Activated CD4-positive, alpha-beta T cell treated with anti-CD3 and anti-CD28 coated beads, Interleukin-2, Interleukin-4, amounts not matched to agents 100 ng/mL and 50 ng/mL, durations not matched to agents 16 hours and 8 hours (primary cell): ENCODE measurements at places on chromosomes 16 and 17.

- DNase-seq, result no peak
Measured at GRCh38 chr17:10013365-10014112, 108.5 kb upstream of the RCVRN start.

GRCh38 chr16:7601100-7601499 is 268.5 kb downstream of the RBFOX1 start:
- DNase-seq, result no peak

GRCh38 chr17:5888811-5889210 is 181.4 kb upstream of the WSCD1 start:
- DNase-seq, result no peak

DNA sequence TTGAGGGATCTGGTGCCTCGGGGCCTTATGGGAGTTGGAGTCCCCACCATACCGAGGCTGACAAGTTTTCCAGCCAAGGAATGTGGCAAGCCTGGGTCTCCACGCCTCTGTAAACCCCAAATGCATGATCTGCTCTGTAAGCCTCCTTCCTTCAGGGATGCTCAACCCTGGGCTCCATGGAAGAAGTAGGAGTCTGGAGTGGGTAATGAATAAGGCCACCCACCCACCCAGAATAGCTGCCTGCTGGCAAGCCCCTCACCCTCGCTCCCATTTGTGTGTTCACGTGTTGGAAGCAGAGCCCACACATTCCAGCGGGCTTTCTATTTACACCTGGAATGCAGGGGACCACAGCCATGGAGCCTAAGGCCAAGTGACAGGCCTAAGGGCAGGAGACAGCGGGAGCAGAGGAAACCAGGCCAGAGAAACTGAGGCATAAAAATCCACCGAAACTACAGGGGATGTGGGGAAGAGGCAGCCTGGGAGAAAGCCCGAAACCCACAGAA is 4.4 kb downstream of the DLG4 start:
- no peak for DNase-seq

DNA sequence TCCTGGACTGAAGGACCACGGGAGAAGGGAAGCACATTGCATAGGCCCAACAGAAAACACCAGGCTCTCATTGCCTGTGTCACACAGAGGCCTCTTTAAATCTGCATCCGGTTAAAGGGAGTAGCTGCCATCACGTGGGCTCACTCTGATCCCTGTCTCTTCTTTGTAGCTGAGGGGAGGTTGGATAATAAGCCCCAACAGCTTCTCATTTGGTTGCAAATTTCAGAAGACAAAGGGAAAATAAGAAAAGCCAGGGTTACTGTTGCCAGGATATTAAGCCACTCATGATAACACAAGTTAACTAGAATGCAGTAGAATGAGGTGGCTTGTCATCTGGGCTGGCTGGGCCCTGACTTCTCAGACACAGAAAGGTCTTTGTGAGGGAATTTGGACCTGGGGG is 325.1 kb upstream of the ERCC4 start:
- DNase-seq, result no peak

DNA sequence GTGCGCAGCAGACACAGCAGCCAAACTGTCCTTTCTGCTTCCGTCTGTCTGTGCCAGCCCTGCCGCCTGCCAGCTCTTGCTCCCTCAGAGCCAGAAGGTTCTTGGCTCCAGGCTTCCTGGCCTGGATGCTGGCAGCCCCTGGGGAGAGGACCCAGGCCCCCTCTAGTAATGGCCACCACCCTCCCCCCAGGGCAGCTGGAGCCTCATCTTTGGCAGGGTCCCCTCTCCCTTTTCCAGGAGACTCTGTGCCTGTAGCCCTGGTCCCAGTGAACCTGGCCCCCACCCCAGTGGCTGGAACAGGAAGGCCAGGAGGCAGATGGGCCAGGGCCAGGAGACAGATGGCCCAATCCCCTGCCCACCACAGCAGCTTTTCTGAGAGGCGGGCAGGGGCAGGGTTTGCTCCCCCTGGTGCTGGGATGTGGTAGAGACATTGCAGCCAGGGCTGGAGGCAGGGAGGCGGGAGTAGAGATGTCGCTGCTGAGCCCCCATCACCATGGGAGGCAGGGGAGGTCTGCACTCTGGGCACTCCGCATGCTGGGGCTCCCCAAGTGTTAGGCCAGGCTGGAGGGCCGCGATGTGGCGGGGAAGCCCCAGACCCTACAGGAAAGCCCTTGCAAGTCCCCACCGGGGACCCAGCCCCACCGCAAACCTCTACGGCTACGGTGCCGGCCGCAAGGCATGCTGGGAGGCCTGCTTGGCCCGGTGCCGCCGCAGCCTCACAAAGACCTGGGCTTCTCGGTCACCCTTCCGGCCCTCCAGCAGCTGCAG is 16.7 kb downstream of the UNC13D start:
- peak; percentile 60 for DNase-seq

DNA sequence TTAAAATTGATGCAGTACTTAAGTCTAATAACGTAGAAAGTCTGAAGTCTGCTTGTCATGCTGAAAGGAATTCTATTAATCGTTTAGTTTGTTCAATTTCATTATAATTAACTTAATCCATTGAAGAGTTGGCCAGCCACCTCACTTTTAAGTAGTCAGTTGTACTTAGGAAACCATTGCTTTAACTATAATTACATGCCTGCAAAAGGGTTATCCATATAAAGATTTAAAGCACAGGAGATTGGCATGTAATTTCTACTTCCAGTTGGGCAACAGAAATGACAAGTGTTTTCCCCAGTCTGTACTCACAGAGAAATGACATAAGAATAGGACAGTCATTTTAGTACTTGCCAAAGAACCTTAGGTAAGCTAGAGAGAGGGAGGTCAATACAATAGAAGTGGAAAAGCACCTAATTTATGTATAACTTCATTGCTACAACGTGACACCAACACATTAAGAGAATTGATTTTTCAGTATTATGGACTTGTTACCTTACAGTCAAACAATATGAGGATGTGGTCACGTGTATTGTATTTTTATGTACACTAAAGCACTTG is 3.7 kb upstream of the USP32 start:
- DNase-seq, result peak; percentile 47

DNA sequence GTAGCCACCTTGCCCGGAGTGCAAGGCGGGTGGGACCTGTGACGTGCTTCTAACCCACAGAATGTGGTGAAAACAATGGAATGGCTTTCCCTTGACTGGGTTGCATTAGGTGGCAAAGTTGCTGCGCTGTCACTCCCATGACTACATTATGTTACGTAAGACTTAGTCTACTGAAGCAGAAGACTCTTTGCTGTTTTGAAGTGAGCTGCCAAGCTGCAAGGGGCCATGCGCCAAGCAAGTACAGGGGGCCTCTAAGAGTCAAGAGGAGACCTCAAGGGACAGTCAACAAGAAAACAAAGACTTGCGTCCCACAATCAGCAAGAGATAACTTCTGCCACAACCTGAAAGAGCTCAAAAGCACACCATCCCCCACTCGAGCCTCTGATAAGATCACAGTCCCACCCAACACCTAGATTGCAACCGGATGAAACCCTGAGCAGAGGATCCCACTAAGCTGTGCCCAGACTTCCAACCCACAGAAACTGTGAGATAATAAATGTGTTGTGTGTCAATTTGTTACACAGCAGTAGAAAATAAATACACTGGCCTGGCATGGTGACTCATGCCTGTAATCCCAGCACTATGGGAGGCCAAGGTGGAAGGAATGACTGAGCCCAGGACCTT is 16.5 kb downstream of the ANKRD11 start:
- peak; percentile 20 for DNase-seq

GRCh38 chr17:79944821-79945391 is 90.8 kb downstream of the TBC1D16 start:
- DNase-seq, result no peak

GRCh38 chr17:73531158-73531557 is 113.1 kb downstream of the SDK2 start:
- DNase-seq, result no peak

- peak; percentile 82 for DNase-seq
Measured at GRCh38 chr16:30567160-30567990, 4.1 kb downstream of the ZNF688 start.

- DNase-seq, result no peak
Measured at GRCh38 chr16:55051571-55052347, 121.1 kb downstream of the IRX5 start.

DNA sequence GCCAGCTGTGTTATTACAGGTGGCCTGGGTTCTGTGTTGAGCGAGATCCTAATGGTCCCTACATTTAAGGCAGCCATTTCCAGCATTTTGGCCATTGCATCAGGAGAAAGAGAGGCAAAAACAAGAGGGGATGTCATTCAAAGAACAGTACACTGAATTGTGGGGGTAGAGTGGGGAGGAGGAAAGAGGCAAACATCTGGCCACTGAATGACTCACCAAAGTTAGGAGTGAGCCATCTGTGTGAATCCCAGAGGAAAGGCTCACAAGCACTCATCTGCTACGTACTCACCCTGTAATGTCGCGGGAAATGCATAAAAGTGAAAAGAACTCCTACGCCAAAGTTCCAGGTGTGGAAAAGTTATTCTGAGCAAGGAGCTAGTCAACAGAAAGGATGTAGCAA is 16.7 kb downstream of the KRABD2 start:
- DNase-seq, result no peak

DNA sequence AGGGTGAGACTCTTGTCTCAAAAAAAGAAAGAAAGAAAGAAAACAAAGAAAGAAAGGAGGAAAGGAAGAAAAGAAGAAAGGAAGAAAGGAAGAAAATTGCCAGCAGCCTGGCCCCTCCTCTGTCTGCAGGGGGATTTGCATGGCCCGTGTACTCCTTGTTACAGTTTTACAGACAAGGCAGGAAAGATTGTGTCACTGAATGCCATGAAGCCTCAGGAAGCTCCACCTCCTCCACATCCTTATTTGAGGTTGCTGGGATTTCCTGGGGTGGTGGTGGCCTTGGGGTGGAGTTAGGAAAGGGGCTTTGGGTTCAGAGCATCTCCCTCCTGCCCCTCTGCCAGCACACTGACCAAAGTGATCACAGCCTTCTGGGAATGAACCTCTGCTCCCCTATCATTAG is 23.6 kb downstream of the CFAP20 start:
- DNase-seq, result no peak

- peak; percentile 66 for DNase-seq
Measured at GRCh38 chr17:386141-386876, 33.7 kb upstream of the RPH3AL start.

GRCh38 chr17:14747603-14747950 is 446.7 kb downstream of the HS3ST3B1 start:
- no peak for DNase-seq

- DNase-seq, result no peak
Measured at GRCh38 chr17:48722915-48723422, at the start of gene PRAC2. TSS of gene PRAC2 (plus strand) at chr17:48723185. CDS start at chr17:48724411, 1,226 bp downstream.

GRCh38 chr17:79291391-79291790 is 216.8 kb downstream of the ENGASE start:
- no peak for DNase-seq

DNA sequence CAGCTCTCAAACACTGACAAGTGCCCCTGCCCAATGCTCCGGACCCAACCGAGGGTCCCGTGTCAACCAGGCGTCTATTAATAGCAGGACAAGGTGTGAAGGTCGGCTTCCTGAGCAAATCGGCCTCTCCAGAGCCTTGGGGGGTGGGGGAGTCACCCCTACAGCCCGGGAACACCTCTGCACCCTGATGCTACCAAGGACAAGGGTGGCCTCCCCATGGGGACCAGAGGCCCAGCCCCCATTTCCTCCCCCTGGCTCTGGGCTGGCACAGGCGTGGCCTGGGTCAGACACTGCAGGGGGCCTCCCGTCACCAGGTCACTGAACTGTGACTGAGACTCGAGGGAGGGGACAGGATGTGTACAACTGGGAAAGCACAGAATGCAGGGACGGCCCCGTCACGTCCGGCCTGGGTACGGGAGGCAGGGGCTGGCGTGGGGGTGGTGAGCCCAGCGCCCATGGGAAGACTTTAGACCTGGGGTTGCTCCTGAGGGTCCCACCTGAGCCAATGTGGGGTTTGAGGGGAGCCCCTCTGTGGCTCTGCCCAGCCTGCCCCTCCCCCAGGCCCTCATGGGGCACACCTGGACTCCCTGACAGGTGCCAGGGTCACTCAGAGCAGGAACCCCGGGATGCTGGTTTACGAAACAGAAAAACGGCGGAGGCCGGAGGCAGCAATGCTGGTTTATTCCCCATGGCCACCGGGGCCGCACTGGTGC is 579 bp upstream of the CYBA start:
- peak; percentile 89 for DNase-seq

DNA sequence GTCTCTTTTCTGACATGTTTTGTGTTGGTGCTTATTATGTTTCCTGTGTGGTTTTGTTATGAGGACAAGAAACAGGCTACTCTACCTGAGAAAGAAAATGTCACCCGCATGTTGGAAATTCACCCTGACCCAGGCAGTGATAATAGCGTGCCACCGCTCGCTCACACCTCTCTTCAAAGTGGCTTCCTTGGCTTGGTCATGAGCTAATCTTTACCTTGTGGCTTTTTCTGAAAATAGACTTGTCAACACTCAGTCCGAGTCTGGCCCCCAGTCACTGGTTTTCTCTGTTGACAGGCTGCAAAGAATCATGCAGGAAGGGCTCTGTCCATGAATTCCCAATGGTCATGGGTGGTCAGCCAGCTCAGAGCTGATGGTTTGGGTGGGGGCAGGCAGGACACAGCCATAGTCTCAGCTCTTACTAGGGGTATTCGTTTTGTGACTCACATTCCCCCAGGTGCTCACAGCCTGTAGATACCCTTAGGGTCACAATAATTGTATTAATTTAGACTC is 121.3 kb upstream of the CACNG5 start:
- DNase-seq, result peak; percentile 65

GRCh38 chr17:309361-309888 is 43.2 kb downstream of the RPH3AL start:
- DNase-seq, result no peak

DNA sequence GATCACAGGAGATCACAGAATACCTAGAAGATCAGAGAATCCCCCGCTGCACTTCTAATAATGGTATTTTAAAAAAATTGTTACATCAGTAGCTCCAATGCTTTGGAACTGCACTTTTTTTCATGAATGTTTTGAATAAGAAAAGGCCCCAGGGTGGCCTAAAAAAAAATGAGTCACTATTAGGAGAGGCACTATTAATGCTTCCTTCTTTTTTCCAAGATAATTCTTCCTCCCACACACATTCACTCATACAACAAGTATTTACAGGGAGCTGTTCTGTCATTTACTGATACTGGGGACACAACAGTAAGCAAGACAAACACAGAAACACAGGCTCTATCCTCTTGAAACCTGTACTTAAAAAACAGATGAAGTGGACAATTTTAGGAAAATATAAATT is 675 bp upstream of the PDZD9 start:
- DNase-seq, result no peak

- DNase-seq, result peak; percentile 47
Measured at GRCh38 chr17:54967621-54968261, 713 bp downstream of the COX11 start.

GRCh38 chr17:51651513-51652298 is 391.4 kb downstream of the UTP18 start:
- DNase-seq, result no peak

- DNase-seq, result no peak
Measured at GRCh38 chr16:9013508-9013864, 49.8 kb upstream of the USP7 start.

- no peak for DNase-seq
Measured at GRCh38 chr17:29713626-29714025, 90.9 kb upstream of the CORO6 start.
